ENCODE measurements at places on chromosomes 5 and 9. TPM values are rescaled to one million over a fixed set of nuclear protein-coding genes. Genes with fewer than 3 reads are reported as not detected.

ABCA1 gene
- 43.2 TPM for total RNA-seq

KIF12 gene
- total RNA-seq: not detected

RFESD gene
- total RNA-seq: 2.2 TPM

SPAAR gene
- total RNA-seq: 0.12 TPM

JAK2 gene
- 23.4 TPM for total RNA-seq

HEXB gene
- 259 TPM for total RNA-seq

PCDHGC5 gene
- 3.4 TPM for total RNA-seq

CD72 gene
- 1.1 TPM for total RNA-seq

NAIF1 gene
- 9.8 TPM for total RNA-seq

RANBP17 gene
- 11.2 TPM for total RNA-seq

THBS4 gene
- total RNA-seq: 1.3 TPM

GABBR2 gene
- 0.13 TPM for total RNA-seq

TUT7 gene
- 56.8 TPM for total RNA-seq

ZBTB6 gene
- total RNA-seq: 13.1 TPM
